A549 treated with CpdA at 1 μM for 4 hours (cell line): ENCODE measurements at places on chromosomes 7 and 10. TPM values are rescaled to one million over a fixed set of nuclear protein-coding genes. Genes with fewer than 3 reads are reported as not detected.

The MYO3A gene
- not detected in 5 replicates for total RNA-seq

The GET4 gene
- 41.3 to 64.0 TPM (median 56.7 TPM) in 5 replicates for total RNA-seq

The CELF2 gene
- 0.02 to 0.05 TPM (median 0.02 TPM) in 3 of 5 replicates, not detected in the others for total RNA-seq

The CCDC146 gene
- total RNA-seq, result 0.48 to 1.5 TPM (median 0.70 TPM) in 5 replicates

The DENND2A gene
- total RNA-seq, result 0.22 to 1.3 TPM (median 0.30 TPM) in 5 replicates

The PRKG1 gene
- total RNA-seq, result not detected in 5 replicates

The PLCE1 gene
- 4.5 to 7.0 TPM (median 5.7 TPM) in 5 replicates for total RNA-seq

The OPN4 gene
- total RNA-seq, result not detected in 5 replicates

The ITGA8 gene
- total RNA-seq, result not detected in 5 replicates

The GRM3 gene
- not detected in 5 replicates for total RNA-seq

The COG5 gene
- 9.4 to 13.9 TPM (median 11.7 TPM) in 5 replicates for total RNA-seq

The LRRN3 gene
- 0.06 to 0.17 TPM (median 0.07 TPM) in 5 replicates for total RNA-seq

The INHBA gene
- 0.50 to 1.6 TPM (median 1.1 TPM) in 5 replicates for total RNA-seq

The KLF14 gene
- total RNA-seq, result 0.03 to 0.06 TPM (median 0.05 TPM) in 3 of 5 replicates, not detected in the others

The WDR91 gene
- 4.6 to 7.7 TPM (median 6.1 TPM) in 5 replicates for total RNA-seq

The GLI3 gene
- total RNA-seq, result 0.16 to 0.33 TPM (median 0.21 TPM) in 5 replicates

The TEX36 gene
- total RNA-seq, result not detected in 5 replicates

The COL13A1 gene
- total RNA-seq, result 0.41 to 0.57 TPM (median 0.43 TPM) in 5 replicates

The FAM170B gene
- not detected in 5 replicates for total RNA-seq

The FGL2 gene
- total RNA-seq, result not detected in 5 replicates

The ASB10 gene
- not detected in 5 replicates for total RNA-seq

The GATA3 gene
- 6.0 to 7.2 TPM (median 6.5 TPM) in 5 replicates for total RNA-seq
